ENCODE measurements at places on chromosomes 2 and 18.

DNA sequence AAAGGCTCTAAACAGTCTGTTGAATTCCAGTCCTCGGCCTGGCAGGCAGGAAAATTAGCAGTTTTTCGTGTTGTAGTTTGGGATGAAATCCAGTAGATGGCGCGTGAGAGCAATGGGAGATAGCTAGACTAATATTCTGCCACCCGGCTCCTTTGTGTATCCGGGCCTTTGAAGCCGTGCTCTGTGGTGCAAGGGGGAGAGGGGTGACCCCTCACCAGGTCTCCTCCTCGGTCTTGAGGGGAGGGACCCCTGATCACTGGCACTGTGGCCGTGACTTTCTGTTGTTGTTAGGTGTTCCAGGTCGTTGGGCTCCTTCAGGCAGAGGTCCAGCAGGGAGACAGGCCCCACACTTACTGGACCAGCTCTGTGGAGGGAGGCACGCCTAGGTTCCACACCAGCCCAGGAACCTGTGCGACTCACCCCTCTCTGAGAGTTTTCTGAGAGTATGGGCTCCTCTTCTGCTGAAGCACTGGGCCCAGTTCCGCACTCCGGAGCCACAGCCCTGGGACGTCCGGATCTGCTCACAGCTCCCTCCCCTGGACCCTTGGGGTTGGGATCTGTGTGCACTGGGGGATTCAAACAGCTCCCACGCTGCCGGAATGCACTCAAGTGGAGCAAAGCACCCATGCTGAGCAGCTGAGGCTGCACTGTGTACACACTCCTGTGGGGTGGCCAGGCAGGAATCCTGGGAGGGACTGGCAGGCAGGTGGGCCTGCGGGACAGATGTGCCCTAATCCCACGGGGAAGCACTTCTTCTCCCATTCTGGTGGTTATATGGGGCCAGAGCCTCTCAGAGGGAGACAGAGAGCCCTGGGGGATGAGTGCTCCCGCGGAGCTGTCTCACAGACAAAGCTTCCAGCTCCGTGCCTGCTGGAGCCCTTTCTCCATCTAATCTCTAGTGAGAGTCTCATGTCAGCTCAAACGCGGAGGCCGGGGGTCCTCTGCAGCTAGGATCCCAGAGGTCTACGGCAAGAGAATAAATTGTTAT lies 8.8 kb downstream of the GKN2 start:
- peak; percentile 52 for DNase-seq

GRCh38 chr2:6423157-6423556 lies 442.6 kb downstream of the CMPK2 start:
- DNase-seq = no peak

- DNase-seq = no peak
Observed at GRCh38 chr2:83899271-83899670, 559.8 kb downstream of the SUCLG1 start.

DNA sequence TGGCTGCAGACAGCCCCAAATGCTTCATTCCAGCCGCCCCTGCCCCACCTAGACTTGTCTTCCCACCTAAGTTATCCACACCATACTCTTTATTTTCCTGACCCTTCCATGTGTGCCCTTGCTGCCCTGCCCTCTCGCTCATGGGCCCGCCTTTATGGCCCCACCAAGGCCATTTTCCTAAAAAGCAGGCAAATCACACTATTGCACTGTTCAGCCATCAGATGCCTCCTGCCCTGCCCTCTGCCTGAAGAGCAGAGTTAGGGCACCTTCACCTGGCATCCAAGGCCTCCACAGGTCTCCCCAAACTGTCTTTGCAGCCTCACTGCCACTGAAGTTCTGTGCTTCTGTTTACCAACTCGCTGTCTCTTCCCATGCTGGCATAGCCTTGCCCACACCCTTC lies 496.7 kb downstream of the EIPR1 start:
- DNase-seq = no peak

DNA sequence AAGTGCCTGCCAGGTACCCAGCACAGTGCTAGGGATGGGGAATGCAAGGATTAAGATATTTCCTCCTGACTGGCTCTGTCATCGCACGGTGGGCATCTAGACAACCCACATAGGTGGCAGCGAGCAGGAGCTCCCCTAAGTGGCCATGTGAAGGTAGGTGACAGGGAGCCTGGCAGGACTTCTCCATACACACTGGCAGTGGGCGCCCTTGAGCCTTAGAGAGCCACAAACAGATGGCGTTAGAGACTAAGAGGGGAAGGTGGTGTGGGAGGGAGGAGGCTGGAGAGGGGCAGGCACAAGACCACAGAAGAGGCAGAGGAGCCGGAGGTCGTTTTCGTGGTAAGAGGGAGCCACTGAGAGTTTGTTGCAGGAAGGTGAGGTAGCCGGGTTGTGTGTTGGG lies 15.2 kb downstream of the PRELID3A start:
- no peak for DNase-seq

- no peak for DNase-seq
Observed at GRCh38 chr2:149741646-149742045, 154.1 kb upstream of the MMADHC start.

DNA sequence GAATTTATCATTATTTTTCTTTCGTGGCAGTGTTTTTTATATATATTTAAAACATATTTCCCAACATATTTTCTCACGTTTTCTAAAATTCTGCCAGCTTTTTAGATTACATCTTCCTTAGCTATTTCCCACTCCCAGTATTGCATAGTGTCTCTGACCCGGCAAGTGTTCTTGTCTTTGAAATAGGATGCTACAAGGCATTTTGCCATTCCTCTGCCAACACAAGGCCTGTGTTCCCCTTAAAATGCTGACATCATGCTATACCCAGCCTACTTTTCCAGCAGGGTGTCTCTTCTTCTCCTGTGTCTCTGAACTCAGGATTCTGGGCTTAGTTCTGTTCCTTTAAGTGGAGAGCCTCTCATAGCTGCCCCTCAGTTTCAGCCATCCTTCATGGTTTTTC lies 115.2 kb downstream of the DIS3L2 start:
- no peak for DNase-seq

DNA sequence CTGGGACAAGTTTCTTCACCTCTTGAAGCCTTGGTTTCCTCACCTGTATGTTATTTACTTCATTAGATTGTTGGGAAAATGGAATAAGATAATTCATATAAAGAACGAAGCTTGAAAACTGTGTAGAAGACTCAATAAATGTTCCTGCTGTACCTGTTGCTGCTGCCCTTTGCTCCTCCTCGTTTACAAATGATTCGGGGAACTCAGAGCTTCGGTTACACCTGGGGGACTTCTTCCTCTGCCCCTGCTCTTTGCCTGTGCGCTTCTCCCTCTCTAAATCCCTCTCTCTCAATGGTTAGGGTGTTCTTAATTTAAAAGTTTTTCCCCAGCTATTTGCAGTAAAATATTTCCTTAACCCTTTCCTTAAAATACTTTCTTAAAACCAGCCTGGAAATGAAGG lies 3.3 kb upstream of the RMDN2 start:
- no peak for DNase-seq

- DNase-seq = no peak
Observed at GRCh38 chr2:170420961-170421687, 243.2 kb downstream of the MYO3B start.

DNA sequence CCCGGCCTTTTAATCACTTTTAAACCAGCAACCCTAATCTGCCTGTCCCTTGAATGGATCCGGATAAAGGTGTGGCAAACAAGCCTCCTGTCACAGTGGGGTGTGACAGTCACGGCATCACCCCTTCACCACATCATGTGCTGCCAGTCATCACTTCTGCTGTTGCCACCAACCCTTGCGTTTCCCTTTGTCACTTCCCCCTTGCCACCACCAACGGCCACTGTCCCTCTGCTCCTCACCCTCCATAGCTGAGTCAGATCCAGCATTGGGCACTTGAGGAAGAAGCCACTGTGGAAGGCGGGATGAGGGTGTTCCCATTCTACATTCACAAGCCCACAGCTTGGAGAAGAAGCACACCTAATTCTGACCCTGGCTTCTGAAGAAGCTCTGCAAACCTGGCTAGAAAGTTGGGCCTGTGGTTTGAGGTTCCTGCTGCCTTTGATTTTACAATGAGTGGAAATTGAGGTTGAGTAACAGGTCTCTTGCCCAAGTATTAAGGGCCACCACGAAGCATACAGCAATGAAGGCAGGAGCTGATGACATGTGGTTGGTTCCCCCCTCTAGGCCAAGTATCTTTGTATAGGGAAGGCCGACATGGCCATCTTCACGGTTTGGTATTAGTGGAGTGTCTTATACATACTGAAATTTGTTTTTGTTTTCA lies 22.9 kb upstream of the DARS1 start:
- no peak for DNase-seq

DNA sequence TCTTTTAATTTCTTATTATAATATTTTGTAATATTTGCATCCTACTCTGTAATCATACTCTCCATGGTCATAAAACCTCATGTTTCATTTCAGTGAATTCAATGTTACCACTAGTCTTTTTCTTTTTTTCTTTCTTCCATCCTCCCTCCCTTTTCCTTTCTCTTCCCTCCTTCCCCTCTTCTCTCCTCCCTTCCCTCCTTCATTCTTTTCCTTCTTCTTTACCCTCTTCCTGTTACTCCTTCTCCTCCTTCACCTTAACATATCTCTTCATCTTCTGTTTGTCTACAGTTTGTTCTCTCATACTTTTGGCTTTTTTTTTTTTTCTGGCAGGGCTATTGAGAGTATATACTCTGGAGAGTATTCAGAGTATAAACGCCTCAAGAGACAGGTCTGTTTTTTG lies 491.6 kb upstream of the ID2 start:
- no peak for DNase-seq

DNA sequence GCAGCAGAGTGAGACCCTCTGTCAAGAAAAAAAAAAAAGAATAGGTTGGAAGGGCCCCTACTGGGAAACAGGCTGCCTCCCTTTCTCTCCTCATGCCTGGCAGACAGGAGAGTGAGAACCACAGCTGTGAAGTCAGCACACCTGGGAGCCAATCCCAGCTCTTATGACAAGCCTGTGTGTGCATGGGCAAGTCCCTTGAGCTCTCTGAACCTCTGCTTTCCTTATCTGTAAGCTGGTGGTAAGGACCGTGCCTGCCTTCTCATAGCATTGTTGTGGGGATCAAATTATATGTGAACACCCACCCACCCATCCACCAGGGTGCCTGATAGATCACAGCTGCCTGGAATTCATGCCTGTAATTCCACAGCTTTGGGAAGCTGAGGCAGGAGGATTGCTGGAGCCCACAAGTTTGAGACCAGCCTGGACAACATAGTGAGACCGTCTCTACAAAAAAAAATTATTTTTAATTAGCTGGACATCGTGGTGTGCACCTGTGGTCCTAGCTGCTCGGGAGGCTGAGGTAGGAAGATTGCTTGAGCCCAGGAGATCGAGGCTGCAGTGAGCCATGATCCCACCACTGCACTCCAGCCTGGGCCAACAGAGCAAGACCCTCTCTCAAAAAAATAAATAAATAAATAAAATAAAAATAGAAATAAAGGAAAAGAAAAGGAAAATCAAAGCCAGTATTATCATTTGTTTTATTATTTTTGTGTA lies 66.9 kb upstream of the MCFD2 start:
- DNase-seq = no peak

DNA sequence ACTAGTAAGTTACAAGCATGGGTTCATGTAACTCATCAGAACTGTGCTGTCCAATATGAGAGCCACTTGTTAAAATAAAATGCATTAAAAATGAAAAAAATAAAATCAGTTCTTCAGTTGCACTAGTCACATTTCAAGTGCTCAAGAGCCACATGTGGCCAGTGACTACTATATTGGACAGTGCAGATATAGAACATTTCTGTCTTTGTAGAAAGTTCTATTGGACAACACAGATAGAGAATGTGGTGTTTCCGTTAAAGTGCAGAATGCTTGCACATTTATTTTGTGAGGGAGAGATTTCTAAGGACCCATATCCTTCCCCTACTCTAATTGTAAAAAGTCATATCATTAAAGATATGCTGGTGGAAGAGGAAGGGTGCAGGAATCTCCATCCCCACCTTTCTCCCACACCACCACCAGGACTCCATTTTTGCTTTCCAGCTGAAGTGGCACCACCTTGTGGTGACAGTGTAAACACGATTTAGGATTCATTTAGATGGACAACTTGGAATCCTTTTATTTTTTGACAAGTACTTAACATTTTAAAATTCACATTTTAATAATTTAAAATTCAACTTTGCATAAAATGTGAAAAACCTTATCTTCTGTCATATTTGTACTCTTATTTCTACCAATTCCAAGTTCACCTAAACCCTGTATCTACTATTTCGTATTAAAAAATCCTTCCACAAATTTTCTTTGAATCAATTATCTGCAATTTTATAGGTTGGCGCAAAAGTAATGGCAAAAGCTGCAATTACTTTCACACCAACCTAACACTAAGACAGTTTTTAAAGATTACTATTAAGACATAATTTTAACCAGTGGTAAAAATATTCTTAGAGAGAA lies 9.4 kb upstream of the CD302 start:
- DNase-seq = no peak

- peak; percentile 5 for DNase-seq
Observed at GRCh38 chr18:47772374-47773248, 157.8 kb downstream of the SMAD2 start.

DNA sequence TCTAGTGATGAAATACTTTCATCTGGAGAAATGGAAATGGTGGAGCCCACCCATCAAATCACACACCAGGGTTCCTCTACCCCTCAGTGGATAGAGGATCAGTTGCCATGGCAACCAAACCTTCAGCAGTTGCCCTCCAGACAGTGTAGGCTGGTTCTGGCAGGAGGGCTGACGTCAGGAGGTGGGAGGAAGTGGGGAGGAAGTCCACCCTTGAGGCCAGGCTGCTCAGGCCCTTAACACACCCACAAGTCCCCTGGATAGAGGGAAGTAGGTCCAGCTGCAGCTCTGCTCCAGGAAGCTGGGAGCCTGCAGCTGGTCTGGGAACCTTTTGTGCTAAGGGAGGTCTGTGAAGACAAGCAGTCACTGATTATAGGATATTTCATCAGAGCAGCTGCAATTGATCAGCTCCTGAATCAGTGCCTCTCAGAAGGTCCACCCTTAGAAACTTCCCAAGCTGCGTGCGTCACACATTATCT lies 186.6 kb downstream of the MTX2 start:
- DNase-seq = no peak

- no peak for DNase-seq
Observed at GRCh38 chr2:181723731-181724130, 43.4 kb upstream of the NEUROD1 start.

DNA sequence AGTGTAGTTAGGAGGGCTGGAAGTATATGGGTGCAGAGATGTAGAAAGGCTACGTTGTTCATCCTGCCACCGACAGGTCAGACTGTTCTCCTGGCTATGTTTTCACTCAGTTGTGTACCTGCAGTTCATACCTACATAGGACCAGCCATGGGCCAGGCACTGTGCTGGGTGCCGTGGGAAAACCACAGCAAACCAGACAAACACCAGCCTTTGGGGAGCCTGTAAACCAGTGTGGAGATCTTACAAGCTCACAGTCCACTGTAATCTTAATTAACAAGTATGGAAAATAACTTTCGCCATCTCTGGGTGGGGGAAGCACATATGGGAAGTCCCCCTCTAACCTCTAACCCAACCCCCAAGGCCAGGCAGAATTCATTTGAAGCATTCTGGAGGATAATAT lies 12.7 kb downstream of the NCK2 start:
- DNase-seq = no peak

DNA sequence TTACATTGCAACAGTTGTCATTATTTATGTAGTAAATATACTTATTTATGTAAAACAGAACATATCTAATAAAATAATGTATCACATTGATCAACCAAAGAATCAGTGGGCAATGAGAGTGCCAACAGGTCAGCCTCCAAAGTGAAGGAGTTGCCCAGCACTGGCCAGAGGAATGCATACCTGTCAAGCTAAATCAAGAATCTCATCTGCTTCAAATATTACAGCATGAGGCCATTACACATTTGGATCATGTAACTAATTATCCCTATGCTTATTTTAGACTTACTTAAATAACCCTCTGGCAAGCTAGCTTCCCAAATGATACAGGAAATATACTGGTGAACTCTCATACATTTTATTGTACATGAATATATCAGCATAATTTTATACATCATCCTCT lies 1211.7 kb upstream of the ACVR2A start:
- no peak for DNase-seq

GRCh38 chr18:43277164-43277600 lies at the start of gene SYT4:
Gene SYT4, minus strand, starts transcription at chr18:43277490. Its CDS starts 209 bp downstream, at chr18:43277281.
- peak; percentile 72 for DNase-seq

All from NCI-H187 (cell line).